Activated T-cell treated with anti-CD3 and anti-CD28 coated beads for 1 hour (primary cell): ENCODE measurements at places on chromosomes 1 and 21.

GRCh38 chr21:16587681-16588375 is 858.0 kb downstream of the USP25 start:
- no peak for DNase-seq

DNA sequence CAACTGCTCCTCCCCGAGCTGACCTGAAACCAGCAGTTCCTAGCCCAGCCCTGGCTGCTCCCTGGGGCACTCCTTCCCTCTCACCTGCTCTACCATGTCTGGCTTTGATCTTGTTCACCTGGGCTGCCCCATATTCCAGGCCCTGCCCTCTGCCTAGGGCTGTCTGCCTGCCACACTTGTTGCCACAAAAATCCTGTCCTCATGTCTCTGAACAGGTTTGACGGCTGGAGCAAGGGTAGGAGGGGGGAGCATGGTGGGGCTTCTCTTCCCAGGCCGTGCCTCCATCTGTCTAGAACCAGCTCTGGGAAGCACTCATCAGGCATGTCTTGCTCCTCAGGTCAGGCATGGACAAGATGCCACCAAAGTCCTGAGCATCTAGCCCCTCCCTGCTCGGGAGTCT is 44.3 kb upstream of the WNT2B start:
- no peak for DNase-seq

- DNase-seq = no peak
Observed at GRCh38 chr1:177913762-177914540, 55.9 kb downstream of the SEC16B start.

DNA sequence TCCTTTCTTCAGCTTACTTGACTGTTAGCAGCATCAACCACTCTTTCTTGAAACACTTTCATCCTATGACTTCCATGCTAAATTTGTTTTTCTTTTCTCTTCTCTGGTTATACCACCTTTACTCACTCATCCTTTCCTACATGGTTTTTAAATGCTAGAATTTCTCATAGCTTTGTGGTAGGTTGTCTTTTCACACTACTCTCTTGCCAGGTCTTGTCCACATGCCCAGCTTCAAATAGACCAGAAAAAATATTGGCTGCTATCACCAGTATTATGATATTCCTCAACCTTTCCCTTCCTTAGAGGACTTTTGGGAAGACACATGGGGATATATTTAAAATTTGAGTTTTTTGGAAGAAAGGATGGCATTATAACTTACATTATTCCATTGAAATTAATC is 48.8 kb downstream of the PPP1R12B start:
- no peak for DNase-seq

GRCh38 chr1:221620437-221621384 is 121.2 kb downstream of the DUSP10 start:
- DNase-seq = no peak

GRCh38 chr1:115437196-115437595 is 99.1 kb upstream of the NGF start:
- no peak for DNase-seq

DNA sequence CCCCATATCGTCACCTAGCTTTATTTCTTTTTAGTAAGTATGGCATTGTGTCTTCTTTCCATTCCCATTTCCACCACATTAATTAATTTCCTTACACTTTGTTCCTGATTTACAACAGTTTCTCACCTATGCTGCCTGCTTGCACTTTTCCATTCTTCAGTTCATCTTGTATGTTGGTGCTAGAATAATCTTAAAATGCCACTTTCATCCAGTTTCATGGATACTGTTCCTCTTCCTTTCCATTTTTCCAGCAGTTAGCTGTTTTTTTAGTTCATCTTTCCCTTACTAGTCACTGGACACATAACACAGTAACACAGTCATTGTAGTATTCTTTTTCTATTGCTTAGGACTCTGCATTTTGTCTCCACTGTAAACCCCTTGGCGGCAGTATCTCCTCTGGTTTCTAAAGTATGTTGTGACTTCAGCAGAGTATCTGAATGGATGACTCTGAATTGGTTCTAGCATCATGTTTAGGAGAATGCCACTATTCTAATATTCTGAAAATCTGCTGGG is 2.1 kb downstream of the CDC7 start:
- no peak for DNase-seq

- DNase-seq = no peak
Observed at GRCh38 chr1:168845140-168845539, 116.1 kb upstream of the DPT start.

DNA sequence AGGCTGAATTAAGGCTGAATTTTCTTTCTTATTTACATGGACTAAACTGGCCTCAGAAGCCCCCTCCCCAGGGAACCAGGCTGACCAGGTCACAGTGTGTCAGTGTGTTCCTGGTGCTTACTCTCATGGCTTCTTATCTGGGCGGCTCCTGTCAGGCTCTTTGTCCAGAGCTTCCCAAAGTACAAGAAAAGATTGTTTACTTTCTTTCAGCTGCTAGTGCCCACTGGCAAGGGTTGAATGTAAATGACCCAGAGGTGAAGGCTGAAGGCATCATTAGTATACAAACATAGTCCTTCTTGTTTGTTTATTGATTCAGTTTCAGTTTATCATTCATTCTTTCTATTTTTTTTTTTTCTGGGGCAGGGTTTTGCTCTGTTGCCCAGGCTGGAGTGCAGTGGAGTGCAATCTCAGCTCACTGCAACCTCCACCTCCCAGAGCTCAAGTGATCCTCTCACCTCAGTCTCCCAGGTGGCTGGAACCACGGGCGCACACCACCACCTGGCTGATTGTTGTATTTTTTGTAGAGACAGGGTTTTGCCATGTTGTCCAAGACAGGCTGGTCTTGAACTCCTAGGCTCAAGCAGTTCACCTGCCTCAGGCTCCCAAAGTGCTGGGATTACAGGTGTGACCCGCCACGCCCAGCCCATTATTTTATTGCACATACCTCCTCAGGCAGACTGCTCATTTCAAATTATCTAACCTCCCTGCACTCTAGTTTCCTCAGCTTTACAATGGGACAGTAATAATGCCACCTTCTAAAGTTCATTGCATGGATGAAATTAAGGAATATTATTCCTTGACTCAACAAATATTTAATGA is 9.8 kb upstream of the KDM4A start:
- DNase-seq = no peak

DNA sequence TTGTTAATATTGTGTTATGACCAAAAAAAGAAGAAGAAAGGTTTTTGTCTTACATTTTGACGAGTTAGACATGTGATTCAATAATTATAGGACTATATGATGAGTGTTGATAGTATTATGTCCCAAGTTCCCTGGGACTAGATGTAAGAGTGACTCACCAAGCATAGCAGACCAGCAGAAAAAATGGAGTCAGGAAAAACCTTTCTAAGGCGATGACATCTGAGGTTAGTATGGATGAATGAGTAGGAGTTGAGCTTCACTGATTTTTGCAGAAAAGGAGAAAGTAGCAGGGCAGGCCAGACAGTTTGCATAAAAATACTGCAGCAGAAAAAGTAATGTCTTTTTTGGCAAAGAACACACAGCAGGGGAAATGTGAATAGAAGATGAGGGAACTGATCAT is 1041.3 kb upstream of the ADGRL4 start:
- DNase-seq = no peak

GRCh38 chr1:238962941-238963340 is 423.4 kb upstream of the CHRM3 start:
- DNase-seq = no peak

DNA sequence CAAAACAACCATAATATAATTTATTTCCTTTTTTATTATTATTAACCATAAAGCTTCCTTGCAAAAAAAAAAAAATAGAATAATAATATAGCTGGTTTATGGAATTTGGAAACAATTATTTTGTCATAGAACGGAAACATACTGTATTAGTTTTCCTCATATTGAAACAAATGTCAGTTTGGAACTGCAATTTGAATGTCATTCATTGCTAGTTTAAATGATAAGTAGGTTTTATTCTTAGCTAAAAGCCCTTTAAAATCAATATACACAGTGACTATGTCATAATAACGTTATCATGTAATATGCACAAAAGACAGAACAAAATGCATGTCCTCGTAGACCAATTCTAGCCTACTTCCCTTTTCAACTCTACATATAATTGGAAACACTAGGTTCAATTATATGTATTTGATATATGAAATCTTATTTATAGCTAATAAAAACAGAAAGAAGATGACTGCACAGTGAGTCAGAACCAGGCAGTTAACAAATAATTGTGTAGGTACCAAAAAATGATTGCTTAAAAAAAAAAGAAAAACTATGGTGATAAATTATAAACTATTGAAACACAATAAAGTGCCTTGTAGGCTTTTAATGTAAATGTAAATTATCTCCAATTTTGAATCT is 85.2 kb upstream of the EXO1 start:
- no peak for DNase-seq

DNA sequence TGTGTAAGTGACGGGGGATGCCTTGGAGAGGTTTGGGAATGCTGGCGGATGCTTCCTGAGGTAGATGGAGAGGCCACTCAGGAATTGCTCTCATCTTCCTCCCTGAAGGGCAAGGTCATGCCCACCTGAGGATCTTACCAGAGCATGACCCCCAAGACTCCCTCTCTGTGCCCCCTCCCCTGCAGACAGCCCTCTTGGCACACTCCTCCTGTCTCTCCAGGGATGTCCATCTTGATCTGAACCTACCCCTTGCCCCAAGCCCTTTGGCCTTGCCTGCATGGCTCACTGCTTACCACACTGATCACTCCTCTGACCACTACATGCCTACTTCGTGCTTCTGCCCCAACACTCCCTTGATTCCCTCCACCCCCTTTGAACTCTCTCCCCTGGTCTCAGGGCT is 17.9 kb upstream of the MPL start:
- no peak for DNase-seq

- no peak for DNase-seq
Observed at GRCh38 chr1:33501309-33501708, 28.9 kb downstream of the ZSCAN20 start.
